ENCODE measurements at places on chromosomes 6 and 20. TPM values are rescaled to one million over a fixed set of nuclear protein-coding genes. Genes with fewer than 3 reads are reported as not detected.

TPX2 gene
- total RNA-seq: 10.6 TPM

SRSF12 gene
- total RNA-seq: 0.03 TPM

PLCB4 gene
- 6.9 TPM for total RNA-seq

MCHR2 gene
- not detected for total RNA-seq

PPP1R3G gene
- total RNA-seq: 3.0 TPM

SMIM8 gene
- total RNA-seq: 3.2 TPM

WFDC12 gene
- total RNA-seq: not detected

GATA5 gene
- 0.13 TPM for total RNA-seq

SLCO4A1 gene
- 0.30 TPM for total RNA-seq

ATP6V1G2 gene
- 4.3 TPM for total RNA-seq

NR2E1 gene
- total RNA-seq: not detected

GUCA1A gene
- total RNA-seq: not detected

SMOC2 gene
- total RNA-seq: 0.13 TPM

CTCFL gene
- not detected for total RNA-seq

LGSN gene
- total RNA-seq: 0.07 TPM

PNLDC1 gene
- 0.20 TPM for total RNA-seq

ZSWIM1 gene
- total RNA-seq: 6.0 TPM

LEMD2 gene
- total RNA-seq: 74.5 TPM

AIG1 gene
- 46.3 TPM for total RNA-seq

OR2J1 gene
- not detected for total RNA-seq
